ENCODE measurements at places on chromosomes 12 and 14.

DNA sequence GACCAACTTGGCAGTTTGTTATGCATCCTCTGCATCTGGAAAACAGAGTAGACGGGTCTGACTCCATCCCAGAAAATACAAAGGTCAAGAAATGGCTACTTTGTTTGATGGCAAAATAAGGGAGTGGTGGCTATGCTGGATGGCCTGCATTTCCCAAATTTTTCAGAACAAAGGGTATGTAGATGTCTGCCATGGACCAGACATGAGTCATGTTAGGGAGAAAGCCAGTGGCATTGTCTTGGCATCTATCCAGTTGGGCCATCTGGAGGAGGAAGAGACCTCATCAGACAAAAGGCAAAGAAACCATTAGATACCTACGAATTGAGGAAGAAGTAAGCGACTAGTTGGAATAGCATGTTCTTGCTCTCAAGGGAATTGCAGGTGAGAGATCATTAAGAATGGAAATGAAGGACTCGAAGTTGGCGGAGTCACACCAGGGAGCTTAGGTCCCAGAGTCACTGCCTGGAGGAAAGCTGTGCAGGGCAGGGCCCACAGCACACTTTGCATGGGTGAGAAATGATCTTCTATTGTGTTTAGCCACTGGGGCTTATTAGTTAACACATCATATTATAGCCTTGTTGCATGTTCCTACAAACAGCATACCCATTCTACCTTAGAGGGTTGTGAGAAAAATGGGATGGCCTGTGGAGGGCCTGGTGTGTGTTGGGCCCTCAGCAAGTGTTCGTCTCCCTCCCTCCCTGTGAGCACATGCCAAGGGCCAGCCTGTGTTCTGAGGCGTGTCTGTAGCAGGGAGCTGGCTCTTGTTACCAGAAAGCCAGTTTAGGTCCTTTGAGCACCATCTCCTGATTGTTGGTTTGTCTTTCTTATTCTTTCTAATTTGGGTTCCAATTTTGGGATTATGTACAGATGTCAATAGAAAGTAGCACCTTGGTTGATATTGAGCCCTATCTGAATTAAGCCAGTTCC lies 119.4 kb downstream of the KTN1 start:
- DNase-seq, result no peak

DNA sequence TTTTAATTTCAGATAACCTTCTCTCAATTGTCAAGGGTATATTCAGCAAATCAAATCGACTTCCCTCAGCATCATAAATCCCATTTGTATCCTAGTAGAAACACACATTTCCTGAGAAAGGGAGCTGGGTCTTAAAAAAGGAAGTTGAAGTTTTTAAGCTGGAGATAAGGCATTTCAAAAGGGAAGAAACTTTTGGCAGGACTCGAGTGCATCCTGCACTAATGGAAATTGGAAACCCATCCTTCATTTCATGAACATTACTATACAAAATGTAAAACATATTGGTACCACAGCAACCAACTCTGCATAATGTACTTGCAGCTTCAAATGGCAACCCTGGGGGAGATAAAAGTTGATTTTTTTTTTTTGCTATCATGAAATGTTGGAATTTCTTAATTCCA lies 23.7 kb upstream of the TMCC3 start:
- DNase-seq, result no peak

DNA sequence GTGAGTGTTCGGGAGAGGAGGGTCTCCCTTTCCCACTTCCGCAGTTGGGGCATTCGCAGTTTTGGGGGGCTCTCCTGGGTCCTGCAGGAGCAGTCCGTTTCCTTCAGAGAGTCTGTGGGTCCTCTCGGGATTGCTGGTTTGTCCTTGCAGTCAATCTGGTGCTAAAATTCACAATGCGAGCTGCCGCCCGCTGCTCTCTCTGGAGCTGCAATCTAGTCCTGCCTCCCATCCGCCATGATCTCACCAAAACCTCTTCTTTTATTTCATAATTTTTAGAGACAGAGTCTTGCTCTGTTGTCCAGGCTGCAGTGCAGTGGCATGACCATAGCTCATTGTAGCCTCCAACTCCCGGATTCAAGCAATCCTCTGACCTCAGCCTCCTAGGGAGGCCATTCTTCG lies 22.5 kb downstream of the RNFT2 start:
- no peak for DNase-seq

DNA sequence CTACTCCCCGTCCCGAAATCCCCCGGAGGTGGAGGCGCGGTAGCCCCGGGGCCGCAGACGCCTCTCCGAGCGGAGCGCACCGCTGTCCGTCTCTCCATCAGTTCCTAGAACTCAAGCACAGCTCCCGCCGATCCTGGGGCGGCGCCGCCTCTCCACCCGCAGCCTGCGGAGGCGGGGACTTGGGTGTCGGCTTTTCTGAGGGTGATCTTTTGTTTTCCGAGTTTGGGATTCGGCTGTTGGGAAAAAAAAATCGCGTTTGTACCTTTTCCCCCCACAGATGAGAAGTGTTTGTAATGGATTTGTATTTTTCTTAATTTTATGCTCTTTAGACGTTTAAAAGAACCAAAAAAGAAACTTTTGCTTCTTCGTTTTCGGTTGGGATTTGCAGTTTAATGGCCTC lies 26.6 kb downstream of the LRCOL1 start:
- DNase-seq, result no peak

DNA sequence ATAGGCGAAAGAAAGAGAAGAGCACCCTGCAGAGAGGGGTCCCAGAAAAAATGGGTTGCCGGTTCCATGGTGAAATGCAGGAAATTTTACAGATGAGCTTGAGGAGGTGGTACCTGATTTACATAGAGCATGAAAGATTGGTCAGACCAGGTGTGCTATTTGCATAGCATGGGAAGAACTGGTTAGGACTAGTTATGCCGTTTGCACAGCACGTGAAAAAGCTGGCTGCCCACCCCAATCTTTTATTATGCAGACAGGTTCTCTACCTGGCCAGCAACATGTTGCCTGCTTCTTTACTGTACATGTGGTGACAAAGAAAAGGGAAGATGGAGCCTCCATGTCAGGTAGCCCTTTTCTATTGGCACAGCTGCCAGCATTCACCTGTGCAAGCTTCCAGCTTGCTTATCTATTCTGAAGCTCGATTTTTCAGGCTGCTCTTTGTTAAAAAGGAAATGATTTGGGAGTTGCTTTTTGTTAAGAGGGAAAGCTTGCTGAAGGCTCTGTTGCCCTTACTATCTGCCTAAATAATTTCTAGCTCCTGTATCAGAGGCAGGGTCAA lies 62.9 kb upstream of the ELK3 start:
- no peak for DNase-seq

DNA sequence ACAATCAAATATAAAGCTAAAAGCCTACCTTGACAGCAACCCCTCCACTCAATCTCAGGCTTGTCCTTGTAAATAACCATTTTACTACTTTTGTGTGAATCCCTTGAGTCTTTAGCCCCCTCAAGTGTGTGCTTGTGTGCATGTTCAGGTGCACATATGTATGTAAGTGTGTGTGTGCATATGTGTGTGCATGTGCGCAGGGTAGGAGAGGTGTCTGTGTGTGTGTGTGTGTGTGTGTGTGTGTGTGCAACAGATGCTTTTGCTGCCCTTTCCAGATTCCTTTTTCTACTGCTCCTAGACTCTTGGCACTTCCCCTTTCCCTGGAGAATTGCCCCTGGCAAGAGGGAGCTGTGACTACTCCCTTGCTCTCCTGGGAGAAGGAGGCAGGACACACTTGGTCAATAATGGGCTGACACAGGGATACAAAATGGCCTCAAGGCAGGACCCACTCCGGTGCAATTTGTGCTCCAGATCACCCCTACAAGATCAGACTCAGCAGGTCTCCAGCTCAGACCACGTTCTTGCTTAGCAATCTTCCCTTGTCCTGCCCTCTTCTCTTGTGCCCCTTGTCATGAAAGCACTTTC lies 73.4 kb downstream of the IFNG start:
- DNase-seq, result no peak

DNA sequence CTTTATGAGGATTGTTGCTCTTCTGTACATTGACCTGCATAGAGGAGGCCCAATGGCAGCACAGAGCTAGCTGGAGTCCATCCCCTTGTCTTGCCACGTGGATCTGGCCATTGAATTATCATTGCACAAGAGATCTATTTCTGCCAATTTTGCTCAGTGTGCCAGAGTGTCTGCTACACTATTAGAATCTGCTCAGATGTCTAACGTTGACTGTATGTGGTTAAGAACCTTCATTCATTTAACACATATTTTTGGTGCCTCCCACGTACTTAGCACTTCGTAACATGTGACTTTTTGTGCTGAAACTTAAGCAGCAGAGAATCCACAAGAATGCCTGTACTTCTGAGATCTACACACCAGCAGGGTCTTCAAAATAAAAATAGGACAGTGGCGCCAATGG lies 166.0 kb upstream of the VASH1 start:
- DNase-seq, result no peak

DNA sequence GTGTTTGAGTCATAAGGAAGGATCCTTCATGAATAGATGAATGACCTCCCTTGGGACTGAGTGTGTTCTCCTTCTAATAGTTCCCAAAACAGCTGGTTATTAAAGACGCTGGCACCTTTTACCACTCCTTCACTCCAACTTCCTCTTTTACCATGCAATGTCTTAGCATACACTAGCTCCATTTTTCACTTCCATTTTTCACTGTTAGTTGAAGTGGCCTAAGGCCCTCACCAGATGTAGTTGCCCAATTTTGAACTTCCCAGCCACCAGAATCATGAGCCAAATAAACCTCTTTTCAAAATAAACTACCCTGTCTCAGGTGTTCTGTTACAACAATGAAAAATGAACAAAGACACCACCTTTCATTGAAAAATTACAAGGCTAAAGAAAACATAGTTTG lies 64.7 kb downstream of the GPR65 start:
- DNase-seq, result no peak

DNA sequence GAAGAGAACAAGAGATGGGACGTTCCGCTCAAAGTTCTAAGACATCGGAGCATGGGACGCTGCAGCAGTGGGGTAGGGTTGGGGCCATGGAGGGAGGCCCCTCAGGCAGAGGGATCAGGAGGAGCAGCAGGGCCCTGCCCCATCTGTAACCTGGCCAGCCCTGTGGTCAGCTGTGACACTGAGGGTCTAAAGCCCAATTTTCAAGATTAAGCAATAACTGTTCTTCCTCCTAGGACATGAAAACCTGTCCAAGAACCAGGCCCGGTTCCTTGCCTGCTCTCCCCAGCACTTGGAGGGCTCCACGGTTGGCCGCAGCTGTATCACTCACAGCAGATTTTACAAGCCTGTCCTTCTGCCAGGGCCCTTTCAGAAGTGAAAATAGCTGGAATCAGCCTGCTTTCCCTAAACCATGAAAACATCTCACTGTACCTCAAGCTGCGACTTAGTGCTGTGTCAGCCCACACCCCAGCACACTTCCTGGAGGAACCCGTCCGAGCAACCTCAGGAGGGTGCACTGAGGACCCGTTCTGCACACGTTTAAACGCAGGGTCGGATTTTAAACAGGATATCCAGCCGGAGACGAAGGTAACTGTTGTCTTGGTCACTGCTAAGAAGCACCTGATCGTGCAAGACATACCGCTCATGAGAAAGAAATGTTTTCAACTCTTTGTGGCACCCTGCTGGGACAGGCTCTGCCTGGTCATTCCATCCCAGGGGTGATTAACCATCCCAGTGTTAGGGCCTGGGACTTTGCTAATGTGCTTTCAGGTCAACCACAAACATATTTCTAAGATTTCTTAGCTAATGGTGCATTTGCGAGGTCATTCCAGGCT lies 201.9 kb upstream of the DIO3 start:
- DNase-seq, result no peak

- no peak for DNase-seq
These were observed 228.3 kb downstream of the NTF3 start for GRCh38 chr12:5660238-5660637.

DNA sequence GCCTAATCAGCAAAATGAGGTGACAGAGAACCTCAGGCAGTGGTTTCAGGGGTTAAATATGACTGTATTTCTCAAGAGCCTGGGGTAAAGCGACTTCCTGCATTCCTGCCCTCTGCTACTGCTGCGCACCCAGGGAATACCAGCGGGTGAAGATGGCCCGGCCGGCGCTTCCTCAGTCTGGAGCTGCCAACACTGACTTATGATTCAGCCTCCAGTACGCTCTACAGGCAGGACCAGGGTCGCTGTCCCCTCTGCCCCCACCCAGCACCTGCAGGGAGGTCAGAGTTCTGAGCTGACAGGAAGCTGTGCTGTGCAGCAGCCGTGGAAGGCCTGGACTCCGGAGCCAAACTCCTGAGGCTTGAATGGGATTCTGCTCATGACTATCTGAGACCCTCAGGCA lies 127.9 kb downstream of the PIWIL1 start:
- no peak for DNase-seq

DNA sequence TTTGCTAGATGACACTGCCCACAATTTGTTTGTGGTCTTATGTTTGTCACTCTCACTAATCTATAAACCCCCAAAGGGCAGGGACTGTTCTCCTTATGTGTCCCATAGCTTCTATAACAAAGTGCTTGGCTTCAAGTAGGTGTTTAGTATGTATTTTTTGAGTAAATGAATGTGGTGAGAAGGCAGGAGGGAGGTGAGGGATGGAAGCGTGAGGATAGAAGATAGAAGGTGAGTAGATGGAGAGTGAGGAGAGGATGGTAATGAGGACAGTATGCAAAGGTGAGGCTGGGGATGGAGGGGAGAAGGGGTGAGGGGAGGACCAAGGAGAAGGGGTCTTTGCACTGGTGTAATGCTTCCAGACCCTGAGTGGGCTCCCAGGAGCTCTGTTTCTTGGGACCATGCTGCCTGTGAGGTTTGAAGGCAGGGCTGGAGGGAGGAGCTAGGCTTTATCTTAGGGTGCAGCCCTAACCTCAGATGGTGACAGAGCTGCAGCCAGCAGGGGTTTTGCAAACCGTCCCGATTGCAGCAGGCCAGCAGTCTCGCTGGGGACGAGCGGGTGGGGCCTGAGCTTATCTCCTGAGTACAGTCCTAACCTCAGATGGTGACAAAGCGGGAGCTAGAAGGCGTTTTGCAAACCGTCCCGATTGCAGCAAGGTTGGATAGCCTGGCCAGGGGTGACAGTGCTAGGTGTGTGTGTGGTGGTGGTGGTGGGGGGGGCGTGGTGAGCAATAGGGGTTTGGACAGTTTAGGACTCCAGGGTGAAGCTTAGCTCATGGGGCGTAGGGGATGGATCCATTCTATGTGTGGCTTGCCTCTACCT lies 6.5 kb downstream of the CEBPE start:
- DNase-seq, result no peak

GRCh38 chr12:62717643-62718042 lies 217.3 kb downstream of the PPM1H start:
- no peak for DNase-seq

GRCh38 chr12:21691515-21691914 lies 33.9 kb upstream of the LDHB start:
- no peak for DNase-seq

DNA sequence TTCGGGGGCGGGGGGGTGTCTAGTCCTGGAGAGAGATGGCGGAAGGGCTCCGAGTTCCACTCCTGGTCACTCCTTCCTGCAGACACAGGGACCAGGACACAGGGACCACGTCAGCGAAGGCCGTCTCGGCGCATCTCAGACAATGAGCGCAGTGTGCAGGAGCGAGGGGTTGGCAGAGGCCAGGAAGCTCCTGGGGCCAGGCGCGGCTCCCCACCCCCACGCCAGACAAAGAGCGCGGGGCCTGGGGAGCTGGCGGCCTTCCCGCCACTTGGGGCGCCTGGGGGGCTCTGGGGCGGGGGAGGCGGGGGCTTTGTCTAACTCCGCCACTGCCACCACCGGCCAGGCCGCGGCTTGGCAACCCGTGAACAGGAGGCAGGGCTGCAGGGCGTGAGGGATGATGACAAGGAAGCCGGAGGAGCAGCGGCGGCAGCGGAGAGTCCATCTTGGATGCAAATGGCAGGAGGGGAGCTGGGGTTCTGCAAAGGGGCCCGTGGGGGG lies 2.2 kb downstream of the CDK2AP1 start:
- DNase-seq, result no peak

Measured in activated CD4-positive, CD25-positive, alpha-beta regulatory T cell treated with anti-CD3 and anti-CD28 coated beads, Interleukin-2, amount 50 U/mL, for 16 hours (primary cell).